ENCODE measurements at places on chromosomes 6 and 20.

- no peak for DNase-seq
Observed at GRCh38 chr6:80165143-80165542, 58.7 kb downstream of the BCKDHB start.

DNA sequence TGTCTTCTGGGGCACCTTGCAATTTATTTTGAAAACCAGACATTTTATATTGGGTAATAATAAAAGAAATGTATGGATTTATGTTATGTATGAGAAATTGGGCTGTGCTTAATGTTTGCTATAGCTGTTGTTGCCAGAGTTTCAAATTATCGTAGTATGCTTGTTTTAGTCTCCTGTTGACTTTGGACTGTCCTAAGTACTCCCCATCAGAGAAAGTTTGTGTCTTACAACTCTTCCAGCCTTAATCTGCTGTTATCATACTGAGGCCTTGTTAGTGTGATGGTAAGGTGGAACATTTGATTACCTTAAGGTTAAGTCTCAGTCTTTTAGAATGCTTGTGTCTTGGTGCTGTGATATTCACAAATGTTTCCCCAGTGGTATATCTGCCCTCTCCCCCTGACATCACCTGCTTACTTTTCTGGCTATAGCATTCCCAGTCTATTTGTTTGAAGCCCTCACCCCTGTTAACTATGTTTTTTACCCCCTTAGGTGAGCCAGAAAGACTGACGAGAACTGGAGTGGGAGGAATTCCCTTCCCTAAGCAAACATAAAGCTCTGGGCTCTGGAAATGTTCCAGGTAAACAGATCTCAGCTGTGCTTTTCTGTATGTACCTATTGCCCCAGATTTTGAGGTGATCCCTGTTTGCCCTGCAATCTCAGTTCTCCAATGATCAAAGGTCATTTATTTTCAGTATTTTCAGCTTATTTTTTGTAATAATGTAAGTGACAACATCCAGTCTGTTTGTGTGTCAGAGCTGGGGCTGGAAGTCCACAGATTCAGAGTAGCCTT, 581.1 kb upstream of the CITED2 start:
- no peak for DNase-seq

- DNase-seq, result no peak
Observed at GRCh38 chr6:165183496-165184140, 125.8 kb downstream of the C6orf118 start.

- DNase-seq, result no peak
Observed at GRCh38 chr6:39812496-39812852, 20.3 kb downstream of the DAAM2 start.

- DNase-seq, result no peak
Observed at GRCh38 chr6:41197234-41197633, 3.7 kb downstream of the TREML2 start.

DNA sequence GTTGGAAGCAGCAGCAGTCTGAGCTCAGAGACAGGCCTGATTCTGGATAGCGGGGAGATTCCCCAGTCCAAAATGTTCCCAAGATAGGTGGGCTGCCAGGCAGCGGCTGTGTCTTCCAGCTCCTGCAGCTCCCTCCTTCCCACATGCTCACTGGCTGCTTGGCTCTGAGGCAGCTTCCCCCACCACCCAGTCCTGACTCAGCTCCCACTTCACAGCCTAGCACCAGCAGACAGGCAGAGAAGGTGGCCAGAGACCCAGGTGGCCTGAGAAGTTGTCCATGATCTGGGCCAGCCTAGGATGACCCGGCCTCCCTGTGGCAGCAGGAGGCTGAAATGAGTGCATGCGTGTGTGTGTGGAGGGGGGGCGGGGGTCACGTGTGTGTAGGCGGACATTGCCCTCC, 94.9 kb downstream of the MDGA1 start:
- DNase-seq, result no peak

All from NT2/D1 (cell line).